DND-41 (cell line): ENCODE measurements at places on chromosomes 5 and 9.

DNA sequence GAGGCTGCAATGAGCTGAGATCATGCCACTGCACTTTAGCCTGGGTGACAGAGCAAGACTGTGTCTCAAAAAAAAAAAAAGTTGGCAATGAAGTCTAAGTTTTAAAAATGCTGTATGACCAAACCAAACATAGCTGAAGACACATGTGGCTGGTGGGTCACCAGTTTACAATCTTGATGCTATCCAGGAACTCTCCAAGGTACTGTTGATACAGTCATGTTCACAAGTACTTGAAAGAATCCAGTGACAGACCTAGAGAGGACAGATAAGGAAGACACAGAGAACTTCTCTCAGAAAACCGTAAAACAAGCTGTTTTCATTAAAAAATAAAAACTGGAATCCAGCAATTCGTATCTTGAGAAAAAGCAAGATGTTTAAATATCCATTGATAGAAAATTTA lies 95.7 kb downstream of the ACTBL2 start:
- no peak for DNase-seq

- DNase-seq, result no peak
These were observed 682 bp upstream of the SPTAN1 start for GRCh38 chr9:128551657-128552152.

- no peak for DNase-seq
These were observed 1.2 kb upstream of the NSD1 start for GRCh38 chr5:177132136-177133095.

DNA sequence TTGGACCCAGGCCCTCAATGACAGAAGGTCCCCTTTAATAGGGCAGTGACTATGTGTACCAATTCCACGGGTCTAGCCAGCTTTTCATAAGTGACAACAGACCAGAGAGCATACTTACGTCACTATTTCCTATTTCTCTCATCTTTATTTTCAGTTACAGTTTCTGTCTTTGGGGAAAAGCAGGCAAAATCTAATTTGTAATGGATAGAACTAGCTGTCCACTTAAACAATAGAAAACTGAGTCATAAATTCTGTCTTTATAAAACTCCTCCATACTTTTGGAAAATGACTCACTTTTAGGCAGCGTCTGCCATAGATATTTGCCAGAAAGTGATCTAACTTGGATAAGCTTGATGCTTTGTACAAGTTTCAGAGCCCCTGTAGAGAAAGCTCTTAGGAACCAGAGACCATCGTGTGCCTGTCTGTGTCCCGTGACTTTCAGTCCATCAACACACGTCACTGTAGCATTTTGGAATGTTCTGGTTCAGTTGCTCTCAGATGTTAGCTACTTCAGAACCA lies 101.9 kb downstream of the F2RL2 start:
- DNase-seq, result no peak

DNA sequence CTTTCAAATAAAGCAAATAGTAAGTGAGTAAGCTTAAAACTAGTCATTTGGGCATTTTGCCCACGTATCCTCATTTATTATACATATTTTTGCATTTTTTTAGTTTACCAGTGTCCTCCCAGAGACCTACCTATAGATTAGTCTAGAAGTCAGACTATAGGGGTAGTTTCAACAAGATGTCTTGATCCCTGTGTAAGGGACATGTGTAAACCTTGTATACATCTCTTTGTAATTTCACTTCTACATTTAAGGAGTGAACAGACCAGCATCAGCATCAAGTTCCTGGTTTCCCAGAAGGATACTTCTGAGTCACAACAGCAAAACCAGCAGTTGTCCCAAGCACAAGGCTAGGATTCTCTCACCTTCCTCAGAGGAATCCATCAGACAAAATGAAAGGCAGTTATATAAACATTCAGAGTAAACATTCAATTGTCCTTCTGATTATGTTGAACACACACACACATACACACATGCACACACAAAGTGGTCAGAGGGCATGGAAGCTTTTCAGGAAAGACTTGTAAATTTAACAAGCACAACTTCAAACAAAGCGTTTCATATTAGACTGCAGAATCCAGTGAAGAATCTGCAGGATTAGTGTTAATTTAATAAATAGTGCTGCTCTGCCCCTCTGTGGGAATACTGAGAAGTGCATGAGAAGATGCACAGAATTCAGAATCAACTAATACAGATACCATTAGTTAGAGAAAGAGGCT lies 55.4 kb downstream of the HINT1 start:
- peak; percentile 35 for DNase-seq

DNA sequence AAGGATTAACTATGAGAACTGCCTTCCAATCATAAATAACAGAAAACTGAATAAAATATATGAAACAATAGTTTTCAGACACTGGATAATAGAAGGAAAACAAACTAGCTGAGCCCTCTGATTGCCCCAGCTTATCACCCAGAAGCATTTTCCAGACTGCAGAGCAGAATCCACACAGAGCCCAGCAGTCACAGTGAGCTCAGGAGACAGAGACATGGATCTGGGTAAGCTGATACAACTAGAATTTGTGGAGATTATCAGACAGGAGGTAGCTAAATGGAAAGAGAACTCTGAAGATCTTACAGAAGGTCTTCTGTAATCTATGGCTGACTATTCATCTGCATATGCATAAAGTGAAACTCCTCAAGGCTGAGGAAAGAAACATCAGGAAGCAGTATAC lies 128.8 kb downstream of the NR2F1-AS1 start:
- no peak for DNase-seq

GRCh38 chr9:83270116-83270515 lies 207.2 kb upstream of the RASEF start:
- no peak for DNase-seq

DNA sequence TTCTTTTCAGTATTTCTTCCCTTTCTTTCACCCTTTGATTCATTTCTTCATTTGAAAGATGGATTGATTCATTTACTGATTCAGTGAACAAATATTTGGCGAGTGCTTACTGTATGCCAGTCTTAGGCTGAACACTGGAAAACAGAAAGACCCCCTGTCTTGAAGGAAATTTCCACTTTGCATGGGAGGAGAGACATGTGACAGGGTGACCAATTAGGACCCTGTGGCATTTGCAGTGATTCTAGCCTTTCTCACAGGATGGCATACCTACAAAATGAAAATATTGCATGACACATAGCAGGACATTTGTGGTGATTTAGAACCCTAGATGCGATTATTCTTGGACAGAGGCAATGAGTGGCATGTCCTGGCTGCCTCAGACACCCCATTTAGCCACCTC lies 407.2 kb upstream of the SGCD start:
- no peak for DNase-seq

DNA sequence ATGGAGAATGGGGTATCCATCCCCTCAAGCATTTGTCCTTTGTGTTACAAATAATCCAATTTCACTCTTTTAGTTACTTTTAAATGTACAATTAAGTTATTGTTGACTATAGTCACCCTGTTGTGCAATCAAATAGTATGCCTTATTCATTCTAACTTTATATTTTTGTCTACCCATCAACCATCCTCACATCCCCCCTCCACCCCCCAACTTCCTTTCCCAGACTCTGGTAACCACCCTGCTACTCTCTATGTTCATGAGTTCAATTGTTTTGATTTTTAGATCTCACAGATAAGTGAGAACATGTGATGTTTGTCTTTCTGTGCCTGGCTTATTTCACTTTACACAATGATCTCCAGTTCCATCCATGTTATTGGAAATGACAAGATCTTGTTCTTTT lies 15.4 kb upstream of the RANBP17 start:
- no peak for DNase-seq

DNA sequence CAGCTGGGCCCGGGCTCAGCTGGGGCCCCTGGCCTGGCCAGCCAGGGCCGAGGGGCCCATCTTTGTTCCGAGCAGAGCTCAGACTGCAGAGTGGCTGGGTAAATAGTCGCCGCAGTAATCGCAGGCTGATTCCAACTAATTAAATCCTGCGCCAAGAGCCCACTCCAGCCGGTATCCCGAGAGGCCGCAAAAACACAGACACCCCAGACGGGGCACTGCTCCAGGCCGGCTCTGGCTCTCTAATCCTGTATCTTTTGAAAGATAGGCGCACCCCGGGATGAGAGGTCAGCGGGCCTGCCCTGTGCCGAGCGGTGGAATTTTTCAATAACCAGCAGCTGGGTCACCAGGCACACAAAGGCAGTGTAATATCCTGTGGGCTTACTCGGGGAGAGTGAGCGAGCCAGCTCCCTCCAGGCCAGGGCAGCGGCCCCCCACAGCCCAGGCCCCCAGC lies 57.7 kb downstream of the LMX1B start:
- no peak for DNase-seq

GRCh38 chr5:110865400-110866094 lies 126.7 kb downstream of the SLC25A46 start:
- DNase-seq, result peak; percentile 45

GRCh38 chr5:146112476-146112875 lies 7.1 kb upstream of the PLAC8L1 start:
- no peak for DNase-seq

DNA sequence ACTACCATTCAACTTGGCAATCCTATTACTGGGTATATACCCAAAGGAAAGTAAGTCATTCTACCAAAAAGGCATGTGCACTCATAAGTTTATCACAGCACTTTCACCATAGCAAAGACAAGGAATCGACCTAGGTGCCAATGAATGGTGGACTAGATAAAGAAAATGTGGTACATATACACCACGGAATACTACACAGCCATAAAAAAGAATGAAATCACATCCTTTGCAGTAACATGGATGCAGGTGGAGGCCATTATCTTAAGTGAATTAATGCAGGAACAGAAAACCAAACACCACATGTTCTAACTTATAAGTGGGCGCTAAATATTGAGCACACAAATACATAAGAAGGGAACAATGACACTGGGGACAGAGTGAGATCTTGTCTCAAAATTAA lies 65.8 kb upstream of the SUB1 start:
- no peak for DNase-seq

DNA sequence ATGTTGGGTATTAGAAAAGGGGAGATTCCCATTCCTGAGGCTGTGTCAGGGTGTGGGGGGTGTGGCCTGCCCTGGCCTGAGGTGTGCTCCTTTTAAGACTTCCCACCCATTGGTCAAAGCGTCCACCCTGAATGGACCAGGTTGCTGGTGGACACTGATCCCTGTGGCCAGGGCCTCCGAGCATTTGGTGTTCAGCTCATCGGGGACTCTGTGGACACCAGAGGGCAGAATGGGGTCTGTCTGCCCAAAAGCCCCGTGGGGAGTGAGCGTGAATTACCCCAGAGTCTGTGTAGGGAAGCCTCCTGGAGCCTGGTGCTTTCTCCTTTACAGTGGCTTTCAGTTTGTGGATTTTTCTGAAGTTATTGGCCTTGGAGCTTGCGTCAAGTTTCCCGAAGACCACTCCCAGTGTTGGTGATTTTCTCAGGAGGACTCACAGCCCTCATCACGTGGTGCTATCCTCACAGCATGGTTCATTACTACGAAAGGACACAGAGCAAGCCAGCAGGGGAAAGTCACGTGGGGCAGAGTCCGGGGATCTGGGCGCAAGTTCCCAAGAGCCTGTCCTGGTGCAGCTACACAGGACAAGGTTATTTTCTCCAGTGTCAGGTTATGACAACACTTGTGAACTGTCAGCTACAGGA lies 55.5 kb downstream of the TENT4A start:
- DNase-seq, result no peak

- DNase-seq, result no peak
These were observed 5.2 kb downstream of the IER5L start for GRCh38 chr9:129172816-129173215.

DNA sequence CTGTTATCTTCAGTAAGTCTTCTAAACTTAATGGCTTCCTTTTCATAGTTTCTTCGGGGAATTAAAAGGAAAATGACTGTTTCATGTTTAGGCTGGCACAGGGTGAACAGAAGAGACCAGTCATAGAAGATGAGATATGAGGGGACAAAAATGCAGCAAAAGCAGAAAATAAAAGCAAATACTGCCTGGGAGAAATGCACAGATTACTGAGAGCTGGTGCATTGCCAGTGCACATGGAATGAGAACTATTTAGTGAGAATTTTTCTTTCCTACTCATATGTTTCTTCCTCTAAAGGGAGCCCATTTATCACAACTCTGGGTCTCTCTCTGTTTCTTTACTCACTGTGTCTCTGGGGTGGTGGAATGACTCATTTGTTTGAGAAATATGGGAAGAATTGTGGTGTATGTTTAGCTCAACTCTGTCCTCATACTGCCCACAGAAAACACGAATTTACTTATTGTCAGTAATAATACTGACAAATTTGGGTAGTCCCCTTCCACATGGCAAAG lies 25.9 kb upstream of the ANKRD55 start:
- no peak for DNase-seq

GRCh38 chr5:149046196-149046829 lies 16.5 kb downstream of the SH3TC2 start:
- no peak for DNase-seq

DNA sequence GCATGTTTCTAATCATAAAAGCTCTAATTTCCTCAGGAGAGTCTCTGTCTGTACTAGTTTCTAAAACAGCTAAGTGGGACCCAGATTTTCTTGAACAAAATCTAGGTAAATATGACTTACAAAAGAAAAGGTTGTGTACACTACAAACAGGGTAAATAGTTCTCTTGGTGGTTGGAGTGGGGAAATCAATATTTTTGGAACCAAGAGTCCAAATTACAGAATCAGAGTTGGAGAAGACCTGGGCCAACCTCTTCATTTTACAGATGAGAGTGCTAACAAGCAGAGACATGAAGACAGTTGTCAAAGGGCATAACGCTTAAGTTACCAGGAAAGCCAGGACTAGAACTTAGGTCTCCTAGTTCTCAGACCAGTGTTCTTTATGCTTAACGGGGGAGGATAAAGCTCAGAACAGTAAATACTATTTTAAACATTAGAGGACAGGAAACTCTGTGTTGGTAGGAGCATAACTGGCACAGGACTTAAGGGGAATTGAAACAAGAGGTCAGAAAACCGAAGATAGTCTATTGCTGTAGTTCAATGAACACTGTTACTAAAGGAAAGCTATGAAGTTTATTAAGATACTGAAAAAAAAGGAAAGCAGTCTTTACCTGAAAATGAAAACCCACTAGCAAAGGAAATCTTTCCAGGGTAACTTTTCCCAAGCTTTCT lies 9.3 kb upstream of the GOLGA1 start:
- no peak for DNase-seq

DNA sequence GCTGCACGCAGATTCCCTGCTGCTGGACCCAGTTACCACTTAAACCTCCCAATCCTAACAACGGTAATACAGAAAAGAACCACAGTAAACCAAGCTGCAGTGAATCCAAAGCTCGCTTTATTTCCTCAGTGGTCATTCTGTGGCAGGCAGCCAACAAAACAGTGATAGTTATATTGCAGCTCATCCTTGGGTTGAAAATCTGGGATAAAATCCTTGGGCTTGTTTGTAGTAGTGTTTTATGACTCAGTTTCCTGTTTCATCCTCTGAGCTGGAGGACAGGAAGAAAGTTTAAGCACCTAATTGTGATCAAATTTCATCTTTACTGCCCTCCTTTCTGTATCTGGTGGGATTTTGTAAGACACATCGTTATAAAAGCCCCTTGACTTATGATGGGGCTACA lies 31.4 kb downstream of the HMGCR start:
- no peak for DNase-seq
